ENCODE measurements at places on chromosomes 13 and 19.
A peak's percentile ranks its signal among the peaks of the same experiment; 100 is the strongest.

DNA sequence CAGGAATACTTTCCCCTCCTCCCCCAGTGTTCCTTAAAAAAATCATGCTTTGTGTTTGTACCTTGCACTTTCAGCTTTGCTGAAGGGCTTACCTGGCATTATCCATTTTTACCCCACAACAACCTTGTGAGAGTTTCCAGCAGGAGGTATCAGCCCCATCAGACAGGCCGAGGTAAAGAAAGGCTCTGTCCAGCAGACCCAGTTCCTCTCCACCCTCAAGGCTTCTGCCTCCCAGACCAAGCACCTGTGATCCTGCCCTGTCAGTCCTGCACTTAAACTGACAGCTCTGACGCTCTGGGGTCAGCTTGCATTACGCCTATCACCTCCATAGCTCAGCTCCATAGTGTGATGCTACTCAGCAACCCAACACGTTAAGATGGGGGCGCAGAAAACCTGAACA lies 803.1 kb downstream of the UQCRFS1 start:
- no peak for DNase-seq

DNA sequence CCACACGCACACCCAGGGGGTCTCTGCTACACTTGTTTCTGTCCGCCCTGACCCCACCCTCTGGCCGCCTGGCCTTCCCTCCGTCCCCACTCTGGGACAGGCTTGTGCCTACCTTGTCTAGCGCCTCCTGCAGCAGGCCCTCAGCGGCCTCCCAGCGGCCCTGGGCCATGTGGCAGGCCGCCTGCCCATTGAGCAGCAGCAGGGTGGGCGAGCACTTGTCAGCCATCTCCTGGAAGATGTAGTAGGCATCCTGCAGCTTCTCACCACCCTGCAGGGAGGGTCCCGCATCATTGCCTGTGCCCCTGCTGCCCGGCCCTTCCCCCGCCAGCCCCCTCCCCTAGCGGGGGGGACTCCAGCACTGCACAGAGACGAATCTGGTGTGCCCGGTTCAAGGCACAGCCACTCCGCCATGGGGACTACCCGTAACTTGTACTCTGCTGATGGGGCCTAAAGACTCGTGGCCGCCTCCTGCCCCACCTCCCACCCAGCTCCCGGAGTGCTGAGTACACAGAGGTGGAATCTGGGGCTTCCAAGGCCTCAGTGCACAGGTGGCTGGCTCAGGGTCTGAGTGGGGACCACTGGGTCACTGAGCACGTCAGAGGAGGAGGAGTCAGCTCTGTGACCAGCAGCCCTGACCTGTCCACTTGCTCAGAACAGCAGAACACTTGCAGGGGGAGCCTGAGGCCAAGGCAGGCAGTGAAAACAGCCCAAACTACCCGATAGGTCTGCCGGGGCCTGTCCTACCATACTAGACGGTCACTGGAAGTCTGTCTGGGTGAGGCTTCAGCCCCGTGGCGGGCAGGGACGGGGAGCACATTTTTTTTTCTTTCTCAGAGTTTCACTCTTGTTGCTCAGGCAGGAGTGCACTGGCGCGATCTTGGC lies 7.4 kb upstream of the CERS1 start:
- no peak for DNase-seq

- no peak for DNase-seq
Observed at GRCh38 chr19:36081894-36082293, 27.2 kb downstream of the WDR62 start.

- DNase-seq: no peak
Observed at GRCh38 chr13:45119469-45119990, 780 bp upstream of the GTF2F2 start.

- no peak for DNase-seq
Observed at GRCh38 chr19:32287086-32287485, 58.3 kb upstream of the ZNF507 start.

GRCh38 chr13:28550091-28550490 lies 55.2 kb upstream of the FLT1 start:
- DNase-seq: no peak

DNA sequence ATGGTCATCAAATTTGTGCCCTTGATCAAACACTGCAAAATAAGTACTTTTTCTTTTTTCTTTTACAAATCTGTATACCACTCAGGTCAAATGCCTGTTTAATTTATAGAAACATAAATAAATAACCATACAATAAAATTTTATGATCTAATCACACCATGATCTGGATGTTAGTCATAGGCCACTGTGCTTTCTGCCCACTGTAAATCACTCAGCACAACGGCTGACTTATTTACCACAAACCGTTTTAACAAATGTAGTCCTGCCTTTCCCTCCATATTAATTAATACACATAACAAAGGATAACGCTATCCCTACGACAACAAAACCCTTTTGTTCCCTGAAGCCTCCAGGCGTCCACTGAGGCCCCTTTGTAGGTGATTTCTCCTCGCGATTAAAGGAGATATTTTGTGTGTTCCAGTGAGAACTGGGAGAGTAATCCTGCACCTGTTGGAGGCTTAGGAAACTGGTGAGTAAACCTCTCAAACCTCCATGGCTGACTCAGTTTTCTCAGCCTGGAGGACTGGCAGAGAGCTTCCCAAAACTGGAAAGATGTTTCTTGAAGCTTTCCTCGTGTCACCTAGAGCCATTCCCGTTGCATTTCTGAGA lies 477.1 kb upstream of the SGCG start:
- no peak for DNase-seq

DNA sequence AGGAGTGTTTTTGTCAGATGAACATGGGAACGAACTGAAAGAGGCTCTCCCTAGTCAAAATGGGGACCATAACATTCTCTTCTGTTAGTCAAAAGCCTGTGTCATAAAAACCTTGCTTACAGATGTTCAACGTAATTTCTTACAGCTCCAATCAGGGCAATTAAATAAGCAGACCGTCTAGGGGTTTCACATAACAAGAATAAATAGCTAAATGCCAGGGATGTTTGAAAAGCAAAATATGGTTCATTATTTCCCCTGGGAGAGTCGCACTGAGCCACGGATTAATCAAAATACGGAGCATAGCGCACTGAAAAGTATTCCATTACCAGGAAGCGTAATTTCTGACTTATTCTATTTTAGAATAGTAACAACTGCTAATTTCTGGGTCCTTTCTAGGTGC lies 63.7 kb upstream of the MRI1 start:
- no peak for DNase-seq

- DNase-seq: no peak
Observed at GRCh38 chr13:79062291-79062690, 343.8 kb downstream of the RBM26 start.

- DNase-seq: no peak
Observed at GRCh38 chr13:113091891-113092775, 13.5 kb upstream of the F7 start.

DNA sequence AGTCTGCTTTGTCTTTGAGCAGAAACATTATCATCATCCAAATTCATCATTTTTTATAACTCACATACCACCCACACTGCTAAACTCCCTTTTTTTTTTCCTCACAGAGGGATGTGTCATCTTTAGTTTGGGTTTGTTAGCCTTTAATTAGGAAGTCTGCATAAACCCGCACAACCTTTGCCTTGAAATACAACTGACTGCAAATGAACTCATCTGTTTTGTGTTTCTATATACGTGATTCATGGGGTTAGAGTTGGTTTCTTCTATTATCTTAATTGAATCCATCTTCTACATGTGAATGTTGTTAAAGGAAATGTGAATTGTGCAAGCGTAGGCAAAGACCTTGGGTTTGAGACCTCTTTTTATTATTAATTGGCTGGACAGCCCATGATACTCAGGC lies 102.7 kb downstream of the SLAIN1 start:
- DNase-seq: no peak

DNA sequence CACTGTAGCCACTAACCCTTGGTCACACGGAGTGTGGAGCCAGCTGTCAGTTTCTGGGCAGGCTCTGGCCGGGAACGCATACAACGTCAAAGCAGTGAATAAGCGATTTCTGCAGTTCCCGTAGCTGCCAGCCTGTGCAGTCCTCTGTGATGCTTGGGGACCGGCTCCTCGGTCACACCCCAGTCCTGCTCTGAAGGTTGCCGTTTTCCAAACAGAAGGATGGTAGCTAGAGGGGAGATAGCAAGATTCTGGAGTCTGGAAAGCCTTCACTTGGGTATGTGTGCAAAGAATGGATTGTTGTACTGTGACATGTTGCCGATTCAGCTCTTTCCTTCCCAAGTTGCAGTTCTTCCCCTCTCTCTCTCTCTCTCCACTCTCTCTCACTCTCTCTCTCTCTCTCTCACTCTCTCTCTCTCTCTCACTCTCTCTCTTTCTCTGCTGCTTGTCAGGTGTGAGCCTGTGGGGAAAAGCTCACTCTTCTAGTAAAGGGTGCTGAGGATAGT lies 38.7 kb upstream of the C1QTNF9 start:
- DNase-seq: no peak

- DNase-seq: no peak
Observed at GRCh38 chr13:34655554-34655953, 286.5 kb upstream of the NBEA start.

DNA sequence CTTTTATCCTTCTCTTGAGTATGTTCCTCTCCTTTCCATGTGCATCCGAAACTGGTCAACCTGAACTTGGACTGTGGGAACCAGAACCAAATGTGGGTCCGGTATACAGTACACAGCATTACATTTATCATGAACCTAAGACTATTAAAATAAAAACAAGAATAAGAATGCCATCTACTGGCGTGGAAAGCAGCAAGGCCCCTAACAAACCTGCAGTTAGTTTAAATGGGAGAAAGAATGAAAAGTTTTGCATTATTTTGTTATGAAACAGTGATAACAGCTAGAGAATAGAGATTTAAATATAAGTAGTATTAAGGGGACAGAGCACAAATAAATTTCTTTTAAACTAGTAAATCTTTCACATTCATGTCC lies 159.5 kb downstream of the RBM26 start:
- DNase-seq: no peak

DNA sequence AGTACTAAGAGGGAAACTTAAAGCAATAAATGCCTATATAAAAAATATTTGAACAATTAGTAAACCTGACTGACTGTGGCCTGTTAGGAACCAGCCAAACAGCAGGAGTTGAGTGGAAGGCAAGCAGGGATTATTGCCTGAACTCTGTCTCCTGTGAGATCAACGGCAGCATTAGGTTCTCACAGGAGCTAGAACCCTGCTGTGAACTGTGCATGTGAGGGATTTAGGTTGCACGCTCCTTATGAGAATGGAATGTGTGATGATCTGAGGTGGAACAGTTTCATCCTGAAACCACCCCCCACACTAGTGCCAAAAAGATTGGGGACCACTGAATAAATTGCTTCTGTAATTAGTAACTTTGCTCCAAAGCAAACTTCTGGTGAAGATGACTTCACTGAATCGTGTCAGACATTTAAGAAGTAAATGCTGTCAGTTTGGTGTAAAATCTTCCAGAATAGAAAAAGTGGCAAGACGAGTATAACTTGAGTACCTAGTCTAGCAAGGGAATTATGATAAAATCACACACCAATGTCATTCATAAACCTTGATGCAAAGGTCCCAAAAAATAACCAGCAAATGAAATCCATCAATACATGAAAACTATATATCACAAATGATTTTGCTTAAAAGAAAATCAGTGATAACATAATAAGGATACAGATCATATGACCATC lies 53.8 kb downstream of the SLC6A16 start:
- no peak for DNase-seq

GRCh38 chr13:48851707-48852106 lies 124.0 kb upstream of the FNDC3A start:
- DNase-seq: no peak

- DNase-seq: no peak
Observed at GRCh38 chr13:52806029-52806428, 42.4 kb downstream of the PCDH8 start.

DNA sequence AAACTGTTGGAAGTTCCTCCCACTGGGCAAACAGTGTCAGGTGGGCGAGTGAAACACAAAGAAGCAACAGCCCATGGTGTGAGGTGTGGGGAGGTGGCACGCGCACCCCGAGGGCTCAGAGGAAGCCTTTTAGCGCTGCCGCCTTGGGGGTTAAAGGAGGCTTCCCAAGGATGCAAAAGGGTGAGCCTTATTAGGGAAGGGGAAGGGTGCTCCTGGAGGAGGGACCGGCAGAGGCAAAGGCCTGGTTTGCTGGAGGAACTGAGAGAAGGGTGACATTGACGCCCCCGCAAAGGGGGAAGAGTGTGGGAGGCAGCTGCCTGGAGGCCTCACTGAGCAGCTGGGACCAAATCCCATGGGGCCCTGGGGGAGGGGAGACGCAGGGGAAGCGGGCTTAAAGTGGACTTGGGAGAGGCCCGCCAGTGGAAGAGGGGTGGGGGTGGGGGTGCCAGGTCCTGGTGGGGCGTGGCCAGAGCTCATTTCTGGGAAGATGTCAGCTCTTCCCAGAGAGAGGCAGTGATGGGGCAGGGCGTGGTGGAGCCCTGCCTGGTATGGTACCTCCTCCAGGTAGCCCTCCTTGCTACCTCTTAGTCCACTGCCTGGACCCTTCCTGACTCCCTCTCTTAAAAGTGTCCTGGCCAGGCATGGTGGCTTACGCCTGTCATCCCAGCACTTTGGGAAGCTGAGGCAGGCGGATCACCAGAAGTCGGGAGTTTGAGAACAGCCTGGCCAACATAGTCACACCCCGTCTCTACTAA lies 12.0 kb upstream of the FCHO1 start:
- DNase-seq: no peak

DNA sequence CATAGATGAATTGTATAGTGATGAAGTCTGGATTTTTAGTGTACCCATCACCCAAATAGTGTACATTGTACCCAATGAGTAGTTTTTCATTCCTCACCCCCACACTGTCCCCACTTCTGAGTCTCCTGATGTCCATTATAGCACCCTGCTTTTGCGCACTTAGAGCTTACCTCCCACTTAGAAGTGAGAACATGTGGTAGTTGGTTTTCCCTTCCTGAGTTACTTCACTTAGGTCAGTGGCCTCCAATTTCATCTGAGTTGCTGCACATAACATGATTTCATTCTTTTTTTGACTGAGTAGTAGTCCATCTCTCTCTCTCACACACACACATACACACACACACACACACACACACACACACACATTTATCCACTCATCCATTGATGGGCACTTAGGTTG lies 43.2 kb upstream of the ALOX5AP start:
- no peak for DNase-seq

GRCh38 chr19:6228551-6229215 lies 51.1 kb downstream of the MLLT1 start:
- DNase-seq: no peak

DNA sequence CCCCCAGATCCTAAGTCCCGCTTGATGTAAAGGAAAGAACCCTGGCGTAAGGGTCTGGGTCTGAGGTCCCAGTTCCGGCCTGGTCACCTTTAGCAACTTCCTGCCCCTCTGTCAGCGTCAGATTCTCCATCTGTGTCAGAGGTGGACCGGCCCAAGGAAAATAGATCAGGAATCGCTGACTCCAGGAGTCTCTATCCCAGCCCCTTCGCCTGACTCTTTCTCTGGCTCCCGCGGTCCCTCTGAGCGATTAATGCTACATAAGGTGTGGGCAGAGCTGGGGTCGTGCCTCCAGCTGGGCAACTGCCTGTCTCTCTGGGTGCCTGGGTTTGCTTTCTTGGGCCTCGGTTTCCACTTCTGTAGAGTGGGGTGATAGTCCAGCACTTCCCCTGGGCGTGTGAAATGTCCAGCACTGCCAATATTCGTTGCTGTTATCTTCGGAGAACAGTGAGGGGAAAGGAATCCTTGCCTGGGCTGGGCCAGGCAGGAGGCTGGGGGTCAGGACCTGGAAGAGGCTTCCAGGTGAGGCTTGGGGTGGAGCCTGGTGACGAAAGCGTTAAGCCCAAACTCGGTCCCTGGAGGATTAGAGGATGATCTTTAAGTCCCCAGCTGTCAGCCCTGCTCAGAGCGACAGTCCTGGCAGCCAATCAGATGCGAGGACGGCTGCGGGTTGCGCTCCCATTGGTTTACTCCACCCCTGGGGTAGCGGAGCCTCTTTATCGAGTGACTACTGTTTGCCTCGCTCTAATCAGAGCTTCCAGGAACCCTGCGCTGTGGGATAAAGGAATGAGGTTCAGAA lies 767 bp downstream of the ABCA7 start:
- DNase-seq: peak; percentile 95

GRCh38 chr19:5595129-5595528 lies 27.4 kb upstream of the TINCR start:
- no peak for DNase-seq
